ENCODE measurements at places on chromosomes 5 and 9.

- DNase-seq = no peak
Measured at GRCh38 chr9:9556865-9557803, 1055.7 kb downstream of the PTPRD start.

GRCh38 chr5:9698125-9698826 lies 68.1 kb upstream of the TAS2R1 start:
- no peak for DNase-seq

GRCh38 chr5:56829137-56829908 lies 14.0 kb downstream of the MAP3K1 start:
- DNase-seq = peak; percentile 76

DNA sequence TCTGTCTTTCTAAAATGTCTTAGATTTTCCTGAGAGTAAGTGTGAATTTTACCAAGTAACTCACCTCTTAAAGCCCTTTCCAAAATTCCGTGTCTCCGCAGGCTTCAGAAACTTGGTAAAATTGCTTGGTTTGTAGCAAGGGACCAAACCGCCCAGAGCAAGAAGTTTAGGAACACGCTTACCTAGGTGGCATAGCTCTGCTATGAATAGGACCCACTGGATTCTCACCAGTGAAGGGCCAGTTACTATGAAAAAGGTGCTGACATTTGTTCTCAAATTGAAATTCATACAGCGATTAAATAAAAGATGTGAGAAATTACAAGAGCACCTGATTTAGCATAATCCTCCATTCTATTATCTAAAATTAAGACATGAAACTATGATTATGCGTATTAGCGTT lies 6.7 kb downstream of the NME5 start:
- DNase-seq = no peak

DNA sequence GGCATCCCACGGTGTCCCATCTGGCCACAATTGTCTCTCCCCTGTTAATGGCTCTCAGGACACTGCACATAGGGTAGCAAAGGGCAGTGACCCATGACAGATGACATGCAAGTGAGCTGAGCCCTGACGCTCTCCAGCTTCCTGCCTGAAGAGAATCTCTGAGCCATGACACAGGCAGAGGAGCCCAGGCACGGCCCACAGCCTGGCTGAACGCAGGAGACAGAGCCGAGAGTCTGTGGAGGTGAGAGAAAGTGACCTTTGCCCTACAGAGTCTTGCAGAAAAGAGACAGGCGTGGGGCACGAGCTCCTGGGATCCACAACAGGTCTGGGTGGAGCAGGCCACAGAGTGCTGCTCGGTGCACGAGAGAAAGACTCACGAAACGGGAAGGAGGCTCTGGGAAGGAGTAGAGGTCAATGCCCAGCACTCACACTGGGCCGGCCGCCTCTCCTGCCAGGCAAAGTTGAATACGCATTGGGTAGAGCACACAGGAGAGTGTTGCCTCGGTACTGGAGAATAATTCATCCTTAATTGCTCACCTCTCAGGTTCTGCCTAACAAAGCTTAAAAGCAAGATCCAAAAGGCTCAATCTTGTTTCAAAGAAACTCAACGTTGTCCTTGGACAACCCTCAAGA lies 90.3 kb downstream of the MRPL36 start:
- DNase-seq = no peak

DNA sequence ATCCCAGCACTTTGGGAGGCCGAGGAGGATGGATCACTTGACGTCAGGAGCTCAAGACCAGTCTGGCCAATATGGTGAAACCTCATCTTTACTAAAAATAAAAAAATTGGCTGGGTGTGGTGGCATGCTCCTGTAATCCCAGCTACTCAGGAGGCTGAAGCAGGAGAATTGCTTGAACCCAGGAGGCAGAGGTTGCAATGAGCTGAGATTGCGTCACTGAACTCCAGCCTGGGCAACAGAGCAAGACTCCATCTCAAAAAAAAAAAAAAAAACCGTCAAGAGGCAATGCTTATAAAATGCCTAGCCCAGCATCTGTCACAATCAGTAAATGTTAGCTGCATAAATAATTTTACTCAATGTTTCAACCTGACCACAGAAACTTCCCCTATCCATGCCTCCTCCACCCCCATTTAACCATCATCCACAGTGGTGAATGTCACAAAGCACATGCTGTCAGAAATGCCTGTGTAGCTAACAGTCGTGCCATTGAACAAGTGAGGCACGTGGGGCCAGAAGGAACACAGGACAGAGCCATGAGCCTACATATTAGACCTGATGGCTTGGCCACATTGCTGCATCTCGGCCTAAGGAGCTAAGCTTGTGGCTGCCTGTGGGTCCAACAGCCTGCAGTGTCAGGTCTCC lies 16.8 kb upstream of the TCOF1 start:
- no peak for DNase-seq

DNA sequence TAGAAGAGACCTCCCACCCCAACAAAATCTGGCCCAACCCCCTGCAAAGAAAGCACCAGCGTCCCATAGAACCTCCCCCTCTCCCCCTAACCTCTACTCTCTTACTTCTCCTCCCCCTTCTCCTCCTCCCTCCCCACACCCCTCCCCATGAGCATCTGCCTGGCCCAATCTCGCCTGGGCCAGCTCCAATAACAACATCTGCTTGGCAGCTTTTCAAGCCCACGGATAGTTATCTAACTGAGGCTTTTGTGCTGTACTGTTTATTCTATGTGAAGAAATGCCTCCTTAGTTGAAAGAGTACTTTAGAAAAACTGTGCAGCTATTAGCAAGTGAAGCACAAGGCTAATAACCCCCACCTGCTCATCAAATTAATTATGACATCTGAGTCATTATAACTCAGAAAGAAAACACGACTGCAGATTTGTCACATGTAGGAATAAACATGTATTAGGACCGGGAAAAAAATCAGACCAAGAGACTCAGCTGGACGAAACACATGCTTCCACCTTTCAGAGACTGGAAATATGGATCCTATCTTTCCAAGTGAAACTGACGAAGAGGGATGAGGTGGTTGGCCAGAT lies 42.8 kb downstream of the NFIB start:
- no peak for DNase-seq

DNA sequence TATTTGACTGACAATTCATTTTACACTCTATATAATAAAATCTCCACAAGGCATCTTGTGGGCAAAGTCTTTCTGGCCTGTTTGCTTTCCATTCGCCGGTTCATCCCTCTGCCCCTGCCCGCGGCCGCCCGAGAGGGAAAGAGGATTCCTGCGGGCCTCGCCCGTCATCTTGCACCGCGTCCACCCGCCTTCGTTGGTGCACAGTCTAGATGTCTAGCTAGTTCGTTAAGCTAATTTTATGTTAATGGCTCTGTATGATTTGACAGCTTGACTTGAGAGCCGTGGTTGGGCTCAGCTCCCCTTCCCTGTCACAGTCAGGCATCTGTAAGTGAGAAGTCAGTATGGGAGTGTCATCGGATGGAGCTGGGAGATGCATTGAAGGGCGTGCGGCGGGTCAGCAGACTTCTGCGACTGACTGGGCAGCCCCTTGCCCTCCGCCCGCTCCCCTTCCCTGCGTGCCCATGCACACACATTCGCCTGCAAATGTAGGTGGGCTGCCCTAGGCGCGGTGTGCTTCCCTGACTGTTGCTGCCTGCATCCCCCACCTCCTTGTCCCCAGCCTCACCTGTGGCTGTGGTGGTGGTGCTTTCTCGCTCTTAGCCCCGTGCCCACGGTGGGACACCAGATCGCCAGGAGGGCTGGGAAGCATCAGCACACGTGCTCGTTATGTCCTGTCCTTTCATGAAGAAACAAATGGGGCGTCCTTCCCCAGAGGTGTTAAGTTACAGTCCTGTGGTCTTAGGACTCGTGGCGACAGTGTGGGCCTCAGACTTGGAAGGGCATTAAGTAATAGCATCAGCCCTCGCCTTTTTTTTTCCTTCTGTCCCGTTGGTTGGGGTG lies 25.9 kb upstream of the PRDM12 start:
- no peak for DNase-seq

- no peak for DNase-seq
Measured at GRCh38 chr9:113941526-113941925, 65.4 kb downstream of the ZNF618 start.

DNA sequence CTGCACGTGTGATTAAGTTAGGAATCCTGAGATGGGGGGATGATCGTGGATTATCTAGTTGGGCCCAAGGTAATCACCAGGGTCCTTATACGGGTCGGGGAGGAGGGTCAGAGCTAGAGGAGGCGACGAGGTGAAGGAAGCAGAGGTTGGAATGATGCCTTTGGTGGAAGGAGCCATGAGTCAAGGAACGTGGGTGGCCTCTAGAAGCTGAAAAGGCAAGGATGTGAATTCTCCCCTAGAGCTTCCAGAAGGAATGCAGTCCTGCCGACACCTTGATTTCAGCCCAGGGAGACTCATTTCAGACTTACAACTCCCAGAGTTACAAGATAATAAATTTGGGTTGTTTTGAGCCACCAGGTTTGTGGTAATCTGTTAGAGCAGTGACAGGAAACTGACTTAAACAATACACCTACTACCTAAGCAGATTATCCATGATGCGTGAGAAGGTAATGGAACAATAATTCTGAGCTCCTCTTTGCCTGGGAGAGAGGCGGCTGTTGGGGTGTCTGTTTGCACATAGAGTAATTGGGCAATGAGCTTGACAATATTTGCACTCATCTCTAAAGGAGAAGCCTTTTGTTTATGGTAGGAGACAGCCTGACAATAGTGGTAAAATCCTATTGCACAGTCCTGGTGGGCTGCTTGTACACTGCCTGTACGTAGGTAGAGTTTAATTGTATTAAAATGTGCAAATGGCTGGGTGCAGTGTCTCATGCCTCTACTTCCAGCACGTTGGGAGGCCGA lies 129.3 kb upstream of the IER5L start:
- DNase-seq = no peak

GRCh38 chr5:42109006-42109572 lies 184.0 kb downstream of the FBXO4 start:
- DNase-seq = no peak

GRCh38 chr5:32342656-32343055 lies 29.9 kb upstream of the MTMR12 start:
- no peak for DNase-seq

DNA sequence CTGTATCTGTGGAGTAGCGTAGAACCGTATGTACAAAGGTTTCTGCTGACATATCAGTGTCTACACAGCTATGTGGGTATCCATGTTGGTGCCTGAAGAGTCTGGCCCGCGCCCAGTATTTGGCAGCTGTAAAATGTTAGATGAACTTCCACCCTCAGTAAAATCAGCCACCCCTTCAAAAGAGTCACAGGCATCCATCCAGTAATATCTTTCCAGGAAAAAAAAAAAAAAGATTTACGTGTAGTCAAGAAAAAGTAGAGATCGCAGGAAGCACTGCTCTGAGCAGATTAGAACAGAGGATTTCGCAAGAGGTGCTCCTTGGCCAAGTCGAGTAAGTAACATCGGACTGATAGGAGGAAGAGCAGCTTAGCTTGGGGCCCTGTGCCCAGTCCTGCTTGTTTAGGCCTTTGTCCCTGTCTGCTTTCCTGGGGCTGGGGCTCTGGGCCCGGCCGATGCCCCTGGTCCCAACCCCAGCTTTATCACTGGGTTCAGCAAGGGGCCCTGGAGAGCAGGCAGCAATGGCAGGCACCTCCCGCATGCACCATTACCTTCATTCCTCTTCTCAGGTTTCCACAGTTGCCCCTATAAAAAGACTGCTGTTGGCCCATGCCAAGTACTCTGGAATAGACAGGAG lies 21.2 kb downstream of the DAPK1 start:
- no peak for DNase-seq

DNA sequence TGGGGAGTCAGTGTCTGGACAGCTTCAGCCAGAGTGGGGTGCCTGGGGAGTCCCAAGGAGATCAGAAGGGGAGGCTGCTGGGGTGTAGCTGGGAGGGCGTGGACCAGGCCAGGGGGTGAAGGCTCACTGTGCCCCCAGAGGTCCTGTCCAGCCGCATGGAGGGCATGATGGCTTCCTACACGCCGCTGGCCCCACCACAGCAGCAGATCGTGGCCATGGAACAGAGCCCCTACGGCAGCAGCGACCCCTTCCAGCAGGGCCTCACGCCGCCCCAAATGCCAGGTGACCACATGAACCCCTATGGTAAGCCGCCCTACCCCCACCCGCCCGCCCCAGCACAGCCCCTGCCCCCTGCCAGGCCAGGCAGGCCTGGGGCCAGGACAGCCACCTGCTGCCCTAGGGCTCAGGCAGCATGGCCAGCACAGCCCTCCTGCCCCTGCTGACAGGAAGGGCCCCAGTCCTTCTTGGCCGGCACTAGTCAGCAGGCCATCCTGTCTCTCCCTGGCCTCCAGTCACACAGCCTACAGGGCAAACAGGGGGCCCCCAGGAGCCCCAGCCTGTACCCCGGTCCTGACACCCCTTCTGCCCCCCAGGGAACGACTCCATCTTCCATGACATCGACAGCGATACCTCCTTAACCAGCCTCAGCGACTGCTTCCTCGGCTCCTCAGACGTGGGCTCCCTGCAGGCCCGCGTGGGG lies 82.1 kb downstream of the LMX1B start:
- no peak for DNase-seq

GRCh38 chr5:24026288-24026687 lies 518.9 kb downstream of the PRDM9 start:
- no peak for DNase-seq

GRCh38 chr9:123262338-123262737 lies 6.0 kb downstream of the STRBP start:
- DNase-seq = no peak

DNA sequence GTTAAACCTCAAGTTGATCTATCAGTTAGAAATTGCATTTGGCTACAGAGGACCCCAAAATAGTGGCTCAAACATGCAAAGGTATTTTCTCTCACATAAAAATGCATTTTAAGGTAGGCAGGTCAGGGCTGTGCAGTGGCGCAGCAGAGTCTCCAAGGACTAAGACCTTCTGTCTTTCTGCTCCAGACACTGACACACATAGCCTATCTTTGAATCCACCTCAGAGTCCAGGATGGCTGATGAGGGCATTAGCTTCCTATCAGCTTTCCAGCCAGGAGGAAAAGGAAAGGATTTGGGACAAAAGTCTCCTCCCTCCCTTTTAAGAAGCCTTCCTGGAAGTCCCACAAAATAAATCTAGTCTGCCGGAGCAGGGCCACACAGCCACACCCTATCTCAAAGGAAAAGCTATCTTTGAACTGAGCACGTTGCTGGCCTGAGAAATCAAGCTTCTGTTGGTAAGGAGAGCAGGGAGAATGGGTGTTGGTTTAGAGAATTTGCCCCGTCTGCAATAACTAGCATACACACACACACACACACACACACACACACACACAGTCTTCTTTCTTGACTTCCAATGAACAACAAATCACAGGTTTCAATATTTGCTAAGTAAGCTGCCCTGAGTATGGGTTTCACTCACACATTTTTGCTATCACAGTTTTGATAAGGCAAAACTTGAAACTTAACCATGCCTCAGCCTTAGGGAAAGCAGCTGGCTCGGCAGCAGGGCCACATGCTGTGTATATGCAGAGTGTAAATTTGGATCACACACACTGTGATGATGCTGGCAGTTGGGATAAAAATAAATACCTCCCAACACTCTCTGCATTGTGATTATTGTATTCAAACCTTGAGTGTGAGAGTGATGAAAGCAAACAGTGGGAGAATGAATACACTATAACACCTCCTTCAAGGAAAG lies 116.6 kb upstream of the MAP3K1 start:
- no peak for DNase-seq

DNA sequence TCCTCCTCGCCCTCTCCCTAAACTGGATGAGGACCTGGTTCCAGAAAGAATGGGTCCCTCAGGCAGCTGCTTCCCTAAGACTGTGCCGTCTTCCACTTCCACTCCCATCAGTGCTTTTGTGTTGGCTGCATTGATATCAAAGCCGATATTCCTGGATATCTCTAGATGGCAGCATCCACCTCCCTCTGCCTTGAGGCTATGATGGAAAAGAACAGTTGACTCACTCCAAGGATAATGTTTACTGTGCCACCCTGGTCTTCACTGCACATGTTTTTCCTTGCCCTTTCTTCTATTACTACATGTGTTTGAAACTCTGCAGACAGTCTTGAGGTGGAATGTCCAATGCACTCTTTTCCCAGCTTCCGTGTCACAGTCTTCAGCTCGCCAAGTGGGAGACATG lies 211.6 kb downstream of the MAST4 start:
- DNase-seq = no peak

Measured in T-helper 22 cell (primary cell).